NCI-H1436 (cell line): ENCODE measurements at places on chromosomes 2 and 18.

- peak; percentile 4 for DNase-seq
Measured at GRCh38 chr2:54657664-54658083, 65.8 kb upstream of the EML6 start.

DNA sequence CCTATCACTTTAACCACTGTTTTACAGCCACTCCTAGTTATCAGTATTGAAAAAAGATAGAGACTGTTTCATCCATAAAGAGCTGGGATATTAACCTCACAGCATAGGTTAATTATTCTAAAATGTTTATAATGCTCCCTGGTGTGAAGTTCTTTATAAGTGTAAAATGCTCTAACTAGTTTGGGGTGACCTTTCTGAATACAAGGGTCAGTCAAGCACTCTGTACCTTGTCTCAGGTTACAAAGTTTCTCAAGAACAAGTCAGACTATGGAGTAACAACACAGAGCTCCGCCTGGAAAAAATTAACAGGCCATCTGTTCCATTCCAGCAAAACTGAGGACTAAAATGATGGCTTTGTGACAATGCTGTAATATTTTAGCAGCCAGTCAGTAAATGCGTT, 107.4 kb downstream of the NOL4 start:
- DNase-seq, result no peak

DNA sequence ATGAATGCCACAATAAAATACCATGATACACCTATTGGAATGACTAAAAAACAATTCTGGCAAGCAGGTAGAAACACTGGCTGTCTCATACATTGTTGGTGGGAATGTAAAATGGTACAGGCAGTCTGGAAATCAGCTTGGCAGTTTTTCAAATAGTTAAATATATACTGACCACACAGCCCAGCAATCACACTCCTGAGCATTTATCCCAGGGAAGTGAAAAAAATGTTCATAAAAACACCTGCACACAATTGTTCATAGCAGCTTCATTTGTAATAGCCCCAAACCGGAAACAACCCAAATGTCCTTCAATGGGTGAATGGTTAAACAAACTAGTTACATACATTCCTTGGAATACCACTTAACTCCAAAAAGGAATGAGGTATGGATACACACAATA, 137.2 kb downstream of the TFCP2L1 start:
- DNase-seq, result no peak

- peak; percentile 47 for DNase-seq
Measured at GRCh38 chr18:48975817-48976649, 25.3 kb upstream of the SMAD7 start.

- DNase-seq, result no peak
Measured at GRCh38 chr2:50594233-50594632, 437.7 kb downstream of the NRXN1 start.

- no peak for DNase-seq
Measured at GRCh38 chr2:15223887-15224286, 337.2 kb downstream of the NBAS start.

GRCh38 chr2:75954761-75955160, 244.0 kb upstream of the GCFC2 start:
- DNase-seq, result no peak

GRCh38 chr2:223050188-223050587, 1.8 kb upstream of the KCNE4 start:
- no peak for DNase-seq
